ENCODE measurements at places on chromosomes 12 and 14.

GRCh38 chr14:53814392-53814791 is 142.2 kb downstream of the BMP4 start:
- DNase-seq = no peak

- no peak for DNase-seq
These were observed 20.9 kb downstream of the OAS2 start for GRCh38 chr12:112998987-112999767.

- no peak for DNase-seq
These were observed 18.2 kb upstream of the CEBPE start for GRCh38 chr14:23137192-23137812.

DNA sequence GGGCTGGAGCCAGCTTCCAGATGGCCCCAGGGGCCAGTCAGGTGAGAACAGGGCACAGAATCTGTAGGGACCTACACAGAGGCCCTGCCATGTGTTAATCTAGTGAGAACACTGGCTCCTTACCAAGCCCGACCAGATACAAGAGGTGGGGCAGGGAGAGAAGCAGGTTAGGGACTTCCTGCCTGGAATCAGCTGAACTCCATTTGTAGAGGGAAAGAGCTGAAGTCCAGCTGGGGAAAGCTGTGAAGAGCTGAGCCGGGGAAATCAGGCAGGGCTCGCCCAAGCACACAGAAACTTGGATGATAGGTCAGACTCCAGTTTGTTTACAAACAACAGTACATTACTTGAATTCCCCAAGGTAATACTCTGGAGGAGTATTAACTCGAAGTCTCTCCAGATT is 46.7 kb downstream of the PTGER2 start:
- DNase-seq = no peak

- no peak for DNase-seq
These were observed 9.4 kb downstream of the PTGR2 start for GRCh38 chr14:73861073-73861472.

- DNase-seq = no peak
These were observed 6.3 kb downstream of the ZFP36L1 start for GRCh38 chr14:68786491-68787091.

GRCh38 chr14:95048771-95049312 is 108.5 kb downstream of the DICER1 start:
- no peak for DNase-seq

DNA sequence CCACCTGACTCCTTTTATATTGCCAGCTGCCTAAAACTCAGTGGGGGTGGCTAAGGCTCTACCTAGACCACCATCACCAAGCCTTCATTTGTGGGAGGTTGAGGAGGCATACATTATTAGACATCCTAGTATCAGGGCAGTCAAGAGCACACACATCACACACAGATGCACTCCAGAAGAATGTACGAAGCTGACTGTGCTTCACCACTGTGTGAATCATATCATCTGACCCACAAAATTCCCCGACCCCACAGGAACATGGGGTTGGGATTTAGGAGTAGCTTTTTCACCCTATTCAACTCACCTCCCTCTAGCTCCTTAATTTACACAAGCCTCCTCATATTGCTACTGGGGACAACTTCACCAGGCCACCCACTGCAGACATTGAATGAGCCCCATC is 64.8 kb upstream of the BDKRB2 start:
- no peak for DNase-seq

- DNase-seq = no peak
These were observed 39.4 kb downstream of the SH2B3 start for GRCh38 chr12:111444925-111445725.

- no peak for DNase-seq
These were observed 163.3 kb upstream of the SLC38A2 start for GRCh38 chr12:46535907-46536306.

- no peak for DNase-seq
These were observed 837.7 kb downstream of the FSCB start for GRCh38 chr14:43669355-43669754.

DNA sequence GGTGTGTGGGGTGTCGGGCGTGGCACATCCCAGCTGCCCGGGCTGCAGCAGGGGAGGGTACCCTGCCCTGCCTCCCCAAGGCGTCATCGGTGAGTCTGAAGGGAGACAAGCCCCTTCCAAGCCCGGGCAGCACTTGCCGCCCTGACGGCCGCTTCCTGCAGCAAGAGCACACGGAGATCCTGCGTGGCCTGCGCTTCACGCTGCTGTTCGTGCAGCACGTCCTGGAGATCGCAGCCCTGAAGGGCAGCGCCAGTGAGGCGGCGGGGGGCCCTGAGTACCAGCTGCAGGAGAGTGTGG is 10.1 kb upstream of the PUS1 start:
- no peak for DNase-seq

GRCh38 chr14:69260861-69261564 is 1.1 kb downstream of the GALNT16 start:
- no peak for DNase-seq

DNA sequence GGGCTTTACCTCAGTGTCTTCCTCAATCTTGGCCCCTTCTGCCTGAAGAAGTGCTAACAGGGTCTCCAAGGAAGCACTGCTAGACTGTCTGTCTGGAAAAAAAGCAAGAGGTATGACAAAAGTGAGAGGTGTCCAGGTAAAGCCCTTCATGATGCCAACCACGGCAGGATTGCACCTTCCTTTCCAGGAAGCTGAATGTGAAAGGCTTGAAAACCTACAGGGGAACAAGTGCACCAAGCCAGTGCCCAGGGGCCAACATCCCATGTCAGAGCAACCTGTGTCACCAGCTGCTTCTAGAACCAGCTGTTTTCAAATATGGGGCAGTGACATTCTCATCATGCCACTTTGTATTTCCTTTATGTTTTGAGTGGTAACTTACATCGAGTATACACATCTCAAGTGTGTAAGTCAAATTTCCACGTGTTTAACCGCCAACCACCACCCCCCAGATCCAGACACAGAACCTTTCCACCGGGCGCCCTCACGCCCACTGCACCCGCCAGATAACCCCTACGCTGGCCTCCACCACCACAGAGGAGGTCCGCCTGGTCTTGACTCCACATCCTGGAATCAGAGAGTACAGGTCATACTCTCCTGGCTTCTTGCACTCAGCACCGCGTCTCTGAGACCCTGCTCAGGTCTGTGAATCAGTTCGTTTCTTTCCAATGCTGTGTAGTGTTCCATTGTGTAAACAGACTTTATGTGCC is 27.3 kb downstream of the VPS37B start:
- DNase-seq = no peak

- no peak for DNase-seq
These were observed 350.4 kb downstream of the TRHDE start for GRCh38 chr12:72622556-72622955.

GRCh38 chr14:55976219-55976618 is 142.0 kb upstream of the PELI2 start:
- DNase-seq = peak; percentile 64

- DNase-seq = no peak
These were observed 91.9 kb upstream of the LMNTD1 start for GRCh38 chr12:25644979-25645378.

DNA sequence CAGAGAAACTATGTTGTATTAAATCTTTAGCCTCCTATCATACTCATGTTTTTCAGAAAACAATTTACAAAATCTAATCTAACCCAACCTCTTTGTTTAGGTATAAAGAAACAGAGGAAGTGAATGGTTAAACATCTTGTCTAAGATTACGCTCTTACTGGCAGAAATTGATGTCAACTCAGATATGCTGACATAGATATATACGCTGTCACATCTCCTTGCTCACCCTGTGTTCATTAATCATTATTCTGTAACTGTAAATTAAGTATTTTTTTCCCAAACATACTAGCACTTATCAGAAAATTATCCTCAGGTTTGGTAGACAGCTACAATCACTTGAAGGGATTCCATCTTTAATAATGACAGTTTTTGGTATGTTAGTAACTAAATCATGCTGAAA is 1127.6 kb upstream of the SEL1L start:
- DNase-seq = no peak

GRCh38 chr14:48401321-48401720 is 725.9 kb upstream of the MDGA2 start:
- DNase-seq = no peak

- DNase-seq = no peak
These were observed 410.3 kb upstream of the LMO3 start for GRCh38 chr12:17016116-17016864.

DNA sequence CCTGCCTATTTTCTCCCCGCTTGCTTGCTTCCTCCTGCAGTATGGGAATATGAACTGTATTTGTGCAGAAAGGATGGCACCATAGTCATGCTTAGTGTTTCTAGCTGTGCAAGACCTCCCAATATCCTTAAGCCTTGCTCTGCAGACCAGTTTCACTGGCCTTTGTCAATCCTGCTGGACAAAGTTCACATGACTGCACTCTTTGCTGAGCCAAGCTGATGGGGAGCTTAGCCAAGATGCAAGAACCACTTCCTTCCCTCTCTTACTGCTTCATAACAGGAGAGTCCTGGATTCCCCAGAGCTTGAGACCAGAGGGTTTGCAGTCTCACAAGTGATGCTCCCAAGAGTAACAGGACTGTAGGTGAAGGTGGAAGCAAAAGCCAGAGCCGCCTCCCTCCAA is 3.8 kb downstream of the ASIC1 start:
- DNase-seq = no peak

- DNase-seq = no peak
These were observed 82.7 kb downstream of the FUT8 start for GRCh38 chr14:65495196-65495595.

DNA sequence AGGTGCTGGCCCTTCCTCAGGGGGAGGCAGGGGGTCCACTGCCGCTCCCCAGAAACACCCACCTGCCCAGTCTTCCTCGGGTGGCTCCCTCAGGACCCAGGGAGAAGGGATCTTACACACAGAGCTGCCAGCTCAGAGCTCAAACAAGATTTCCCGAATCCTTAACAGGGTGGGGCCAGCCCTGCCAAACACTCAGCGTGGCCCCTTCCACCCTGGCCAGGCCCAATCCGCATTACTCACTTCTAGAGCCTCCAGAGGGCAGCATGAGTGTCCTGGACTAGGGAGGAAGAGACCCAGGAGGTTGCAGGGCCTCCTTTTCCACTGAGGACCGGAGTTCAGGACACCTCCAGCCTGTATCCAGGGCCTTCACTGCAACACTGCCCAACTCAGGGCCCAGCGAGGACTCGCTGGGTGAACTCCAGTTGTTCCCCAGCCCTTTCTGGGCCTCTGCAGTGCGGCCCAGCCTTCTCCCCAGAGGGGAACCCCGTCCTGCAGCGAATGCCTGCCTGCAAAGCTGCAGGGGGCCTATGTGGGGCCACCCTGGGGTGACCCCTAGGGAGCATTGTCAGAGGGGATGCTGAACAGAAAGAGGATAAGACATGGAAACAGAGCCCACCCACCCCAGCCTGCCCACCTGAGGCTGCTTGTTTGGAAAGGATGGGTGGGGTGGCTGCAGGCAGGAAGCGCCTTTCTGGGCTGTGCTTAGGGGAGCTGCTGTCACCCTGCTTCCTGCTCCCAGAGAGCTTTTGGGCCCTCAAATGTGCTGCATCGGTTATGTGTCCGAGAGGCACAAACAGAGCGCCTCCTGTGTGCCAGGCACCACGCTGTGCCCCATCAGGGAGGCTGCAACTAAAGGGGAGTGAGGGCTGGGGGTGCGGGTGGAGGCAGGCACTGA is 43.8 kb downstream of the CCNK start:
- DNase-seq = no peak

DNA sequence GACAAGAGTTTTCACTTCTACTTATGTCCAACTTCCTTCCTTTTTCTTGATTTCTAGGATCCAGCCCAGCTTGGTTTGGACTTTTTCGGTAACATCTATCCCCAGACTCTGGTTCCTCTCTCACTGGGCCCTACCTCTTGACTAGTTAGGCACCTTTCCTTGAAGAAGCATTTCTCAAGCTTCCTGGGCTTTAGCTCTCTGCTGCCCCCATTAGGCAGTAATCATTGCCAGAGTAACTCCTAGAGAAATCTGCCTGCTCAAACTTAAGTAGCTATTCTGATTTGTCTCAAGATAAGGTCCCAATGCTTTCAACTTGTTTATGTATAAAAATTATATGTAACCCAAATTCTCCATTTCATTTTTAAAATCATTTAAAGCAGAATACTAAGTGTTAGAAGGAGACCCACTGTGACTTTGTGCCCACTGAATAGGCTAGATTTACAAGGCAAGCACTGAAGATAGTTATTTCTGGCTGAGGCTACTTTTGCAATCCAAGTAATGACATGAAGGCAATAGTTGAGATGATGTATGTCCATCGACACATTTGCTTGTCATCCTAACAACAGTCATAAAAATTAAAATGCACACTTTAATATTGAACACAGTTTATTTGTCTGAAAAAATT is 275.0 kb upstream of the G2E3 start:
- DNase-seq = no peak

DNA sequence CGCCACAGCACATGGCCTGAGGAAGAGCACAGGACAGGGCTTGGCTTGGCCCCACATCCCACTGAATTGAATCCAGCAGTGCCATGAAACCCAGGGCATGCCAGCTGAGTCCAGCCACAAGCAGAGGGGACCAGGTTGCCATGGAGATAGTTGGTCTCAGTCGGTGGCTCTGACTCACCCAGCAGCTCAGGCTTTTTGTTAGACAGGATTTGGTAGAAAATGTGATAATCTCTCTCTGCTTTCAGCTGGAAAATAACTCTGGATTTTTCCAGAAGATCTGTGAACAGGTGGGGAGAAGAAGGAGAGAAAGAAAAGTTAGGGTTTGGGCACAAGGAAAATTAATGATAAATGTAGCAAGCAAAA is 4.8 kb downstream of the MYH7 start:
- DNase-seq = no peak

- DNase-seq = peak; percentile 66
These were observed 903.8 kb downstream of the BCL11B start for GRCh38 chr14:98368221-98368620.

- DNase-seq = no peak
These were observed 607.0 kb downstream of the BCL11B start for GRCh38 chr14:98665007-98665406.

DNA sequence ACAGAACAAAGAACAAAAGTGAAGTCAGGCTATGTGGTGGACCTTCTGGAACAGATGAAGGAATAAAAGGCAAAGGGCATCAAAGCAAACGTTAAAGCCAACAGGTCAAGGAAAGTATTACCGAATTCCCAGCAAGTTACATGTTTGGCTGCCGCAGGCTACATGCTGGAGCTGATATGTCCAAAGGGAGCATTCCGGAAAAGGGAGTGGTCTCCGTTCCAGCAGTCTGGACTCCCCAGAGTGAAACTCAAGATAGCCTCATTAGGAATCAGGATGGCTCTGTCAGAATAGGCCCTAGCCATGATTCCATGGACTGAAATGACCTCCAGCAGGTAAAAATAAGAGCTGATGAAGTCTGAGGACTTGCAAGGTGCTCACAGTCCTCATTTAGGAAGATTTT is 379.8 kb upstream of the PRICKLE1 start:
- DNase-seq = no peak

GRCh38 chr14:54617467-54617866 is 50.5 kb downstream of the SAMD4A start:
- DNase-seq = no peak

GRCh38 chr14:64580467-64580866 is 30.7 kb downstream of the PPP1R36 start:
- no peak for DNase-seq

- DNase-seq = no peak
These were observed 994 bp downstream of the PRORP start for GRCh38 chr14:35123388-35123703.

DNA sequence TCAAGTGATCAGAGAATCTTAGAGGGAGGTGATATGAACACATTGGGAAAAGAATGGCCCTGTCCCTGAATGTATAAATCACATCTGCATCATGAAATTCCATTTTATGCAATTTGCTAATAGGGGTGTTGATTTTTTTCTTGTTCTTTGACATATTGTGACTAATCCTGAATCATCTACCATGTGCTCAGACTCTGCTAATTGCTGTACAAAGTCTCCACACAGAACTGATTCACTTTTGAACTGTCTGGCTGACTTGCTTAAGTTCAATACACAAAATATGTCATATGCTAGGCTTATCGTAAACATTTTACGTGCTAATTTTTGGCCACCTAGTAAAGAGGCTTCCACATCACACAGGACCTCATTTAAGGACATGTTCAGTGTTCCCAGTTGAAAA is 2.6 kb downstream of the TMEM132D start:
- DNase-seq = no peak
